Foreskin fibroblast (primary cell): ENCODE measurements at places on chromosomes 3 and 15.
A peak's percentile ranks its signal among the peaks of the same experiment; 100 is the strongest.

- DNase-seq: no peak
Observed at GRCh38 chr3:179921500-179921899, 115.2 kb downstream of the PEX5L start.

DNA sequence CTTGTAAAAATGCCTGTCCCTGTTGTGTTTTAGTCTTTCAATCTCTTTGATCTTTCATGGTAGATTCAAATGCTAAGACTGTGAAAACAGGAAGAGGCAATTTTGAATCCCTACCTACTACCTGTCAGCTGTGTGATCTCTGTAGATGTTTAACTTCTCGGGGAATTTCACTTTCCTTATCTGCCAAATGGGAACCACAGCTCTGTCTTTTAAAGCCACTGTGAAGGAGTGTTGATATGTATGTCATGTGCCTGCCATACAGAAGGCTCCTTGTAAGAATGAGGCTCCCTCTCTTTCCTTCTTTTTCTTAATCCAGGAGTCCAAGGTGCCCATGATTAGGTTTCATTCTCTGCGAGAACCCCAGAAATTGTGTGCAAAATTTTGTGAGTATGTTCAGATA, 139.6 kb upstream of the ADAMTS9 start:
- no peak for DNase-seq

GRCh38 chr3:123884203-123884831, at the start of gene MYLK:
Gene MYLK, minus strand, starts transcription at chr3:123884332. Its CDS starts 90,491 bp downstream, at chr3:123793841.
- peak; percentile 95 for DNase-seq

DNA sequence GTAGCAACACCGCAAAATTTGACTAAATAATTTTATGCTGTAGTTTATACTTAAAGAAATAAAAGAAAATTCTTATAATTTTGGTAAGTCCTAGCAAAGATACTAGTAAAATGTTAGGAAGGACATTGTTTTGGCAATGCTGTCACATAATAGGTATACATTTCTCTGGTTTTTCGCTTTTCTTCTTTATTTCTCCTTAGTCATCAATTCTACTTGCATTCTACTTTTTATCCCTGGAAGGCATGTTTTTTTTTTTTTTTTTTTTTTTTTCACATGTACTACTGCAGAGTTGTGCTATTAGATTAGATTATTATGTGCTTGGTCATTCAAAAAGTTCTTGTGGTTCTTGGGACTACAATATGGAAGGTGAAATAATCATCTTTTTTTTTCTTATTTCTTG, 1421.2 kb downstream of the SI start:
- DNase-seq: no peak

- DNase-seq: no peak
Observed at GRCh38 chr15:46946953-46947352, 770.4 kb upstream of the SEMA6D start.

DNA sequence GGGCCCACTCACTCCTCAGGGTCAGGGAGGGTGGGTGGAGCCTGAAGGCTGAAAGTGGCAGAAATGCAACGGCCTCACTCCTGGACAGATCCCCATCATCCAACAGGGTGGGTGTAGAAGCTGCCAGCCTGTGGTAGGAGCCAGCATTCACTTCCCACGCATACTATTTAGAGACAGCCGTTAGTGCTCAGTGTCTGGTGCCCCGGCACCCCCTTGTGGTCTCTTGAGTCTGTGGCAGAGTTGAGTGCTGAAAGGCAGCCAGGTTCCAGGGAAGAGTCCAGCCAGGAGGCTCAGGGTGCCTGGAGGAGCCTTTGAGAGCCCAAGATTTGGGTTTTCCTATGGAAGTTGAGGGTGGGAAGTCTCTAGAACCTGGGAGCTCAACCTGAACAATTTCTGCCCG, 2.1 kb upstream of the GNAT1 start:
- DNase-seq: peak; percentile 74

DNA sequence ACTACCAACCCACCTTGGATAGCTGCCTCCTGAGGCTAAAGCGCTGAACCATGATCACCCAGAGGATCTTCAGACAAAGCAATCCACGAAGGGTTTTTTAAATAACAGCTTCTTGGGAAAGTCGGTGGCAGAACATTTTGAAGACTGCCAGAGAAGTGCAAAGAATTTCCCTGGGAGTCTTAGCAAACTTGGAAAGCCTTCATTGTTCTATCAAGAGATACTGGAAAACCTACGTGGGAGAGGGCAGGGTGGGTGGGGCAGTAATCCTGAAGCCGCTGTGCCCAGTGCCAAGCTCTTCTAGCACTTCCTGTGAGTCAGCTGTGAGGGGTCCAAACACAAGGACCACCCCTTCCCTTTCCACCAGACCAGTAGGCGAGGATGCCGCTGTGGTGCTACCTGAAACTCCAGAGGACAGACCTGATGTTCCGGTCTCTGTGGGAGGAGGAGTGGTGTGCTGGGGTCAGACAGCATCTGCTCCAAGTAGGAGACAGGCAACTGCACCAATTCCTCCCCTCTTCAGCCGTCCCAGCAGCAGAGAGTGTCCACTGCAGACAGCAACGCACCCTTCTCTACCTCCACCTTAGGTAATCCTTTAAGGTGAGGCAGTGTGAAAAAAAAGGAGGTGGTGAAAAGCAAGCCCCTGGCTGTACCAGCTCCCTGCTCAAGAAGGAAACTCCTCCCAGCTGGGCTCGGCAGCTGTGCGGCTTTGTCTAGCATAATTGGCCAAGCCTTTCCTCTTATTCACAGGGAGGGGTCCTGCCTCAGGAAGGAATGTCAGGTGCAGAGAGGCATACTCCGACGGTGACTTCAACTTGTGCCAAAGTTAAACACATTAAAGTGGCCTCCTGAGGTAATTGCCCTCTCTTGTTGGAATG, 99.0 kb downstream of the TMCC1 start:
- DNase-seq: no peak

- DNase-seq: peak; percentile 84
Observed at GRCh38 chr3:111874177-111874820, 15.2 kb downstream of the PHLDB2 start.

DNA sequence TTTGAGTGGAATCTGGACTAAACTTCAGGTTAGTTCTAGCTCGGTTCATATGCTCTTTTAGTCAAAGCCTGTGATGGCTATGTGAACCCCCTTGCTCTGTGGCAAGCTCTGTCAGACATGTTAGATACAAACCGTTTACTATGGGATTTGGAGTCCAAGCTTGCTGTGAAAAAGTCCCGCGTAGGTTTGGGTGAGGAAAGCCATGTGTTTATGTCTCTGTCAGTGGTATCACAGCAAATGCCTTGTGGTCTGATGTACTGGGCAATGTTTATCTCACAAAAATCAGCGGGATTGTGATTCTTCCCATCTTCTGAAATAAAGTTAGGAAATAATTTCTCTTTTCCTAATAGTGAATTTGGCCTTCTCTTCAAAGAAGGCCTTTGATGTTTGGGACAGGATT, 5.0 kb downstream of the BOC start:
- no peak for DNase-seq

DNA sequence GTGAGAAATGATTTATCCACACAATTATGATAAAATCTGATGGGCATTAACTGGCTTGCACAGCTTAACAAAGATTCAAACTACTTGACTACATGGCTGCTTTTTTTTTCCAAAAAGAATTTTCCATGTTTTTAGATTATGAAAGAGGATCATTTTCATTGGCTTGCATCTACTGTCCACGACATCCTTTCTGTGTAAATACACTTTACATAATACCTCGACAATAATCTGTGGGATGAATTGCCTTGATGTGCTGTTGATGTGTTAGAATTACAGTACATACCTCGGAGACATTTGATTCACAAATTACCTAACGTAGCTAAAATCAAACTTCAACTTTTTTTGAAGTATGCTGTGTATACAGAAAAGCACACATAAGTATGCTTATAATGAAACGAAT, 104.4 kb downstream of the PPP2R3A start:
- DNase-seq: no peak

DNA sequence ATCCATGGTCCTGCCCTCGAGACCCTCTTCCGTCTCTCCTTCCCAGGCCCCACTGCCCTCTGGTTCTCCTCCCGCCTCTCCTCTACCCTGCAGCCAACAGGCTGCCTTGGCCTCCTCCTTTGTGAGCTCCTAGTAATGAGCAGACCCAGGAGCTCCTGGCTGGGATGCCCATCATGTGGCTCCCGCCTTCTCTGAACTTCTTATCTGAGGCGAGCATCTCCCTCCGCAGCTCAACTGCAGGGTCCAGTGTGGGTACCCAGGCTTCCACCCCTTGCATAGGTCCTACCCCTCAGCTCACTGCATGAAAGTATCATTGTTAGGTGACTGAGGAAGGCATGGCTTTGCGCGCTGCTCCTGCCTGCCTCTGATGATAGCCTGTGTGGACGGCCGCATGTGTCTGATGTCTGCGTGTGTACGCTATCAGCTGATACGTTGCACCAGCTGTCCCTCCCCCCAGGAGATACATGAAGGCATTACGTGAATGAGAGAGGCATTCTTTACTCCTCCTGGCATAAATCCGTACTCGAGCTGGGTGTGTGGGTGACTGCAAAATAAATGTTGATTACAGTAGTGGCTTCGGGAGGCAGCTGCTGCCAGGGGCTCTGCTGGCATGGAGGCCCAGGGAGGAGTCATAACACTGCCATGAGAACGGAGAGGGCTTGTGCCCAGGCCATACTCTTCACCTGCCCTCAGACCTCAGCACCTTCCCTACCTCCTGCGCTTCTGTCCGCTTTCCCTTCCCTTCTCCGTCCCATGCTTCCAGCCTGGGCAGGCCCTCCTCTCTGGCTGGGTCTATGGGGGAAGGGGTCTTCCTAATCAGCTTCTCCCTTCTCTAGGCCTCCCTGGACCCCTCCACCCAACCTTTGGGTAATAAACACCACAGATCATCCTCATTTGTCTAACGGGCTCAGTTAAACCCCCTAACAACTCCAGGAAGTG, 48.8 kb downstream of the ZNF710 start:
- DNase-seq: no peak

DNA sequence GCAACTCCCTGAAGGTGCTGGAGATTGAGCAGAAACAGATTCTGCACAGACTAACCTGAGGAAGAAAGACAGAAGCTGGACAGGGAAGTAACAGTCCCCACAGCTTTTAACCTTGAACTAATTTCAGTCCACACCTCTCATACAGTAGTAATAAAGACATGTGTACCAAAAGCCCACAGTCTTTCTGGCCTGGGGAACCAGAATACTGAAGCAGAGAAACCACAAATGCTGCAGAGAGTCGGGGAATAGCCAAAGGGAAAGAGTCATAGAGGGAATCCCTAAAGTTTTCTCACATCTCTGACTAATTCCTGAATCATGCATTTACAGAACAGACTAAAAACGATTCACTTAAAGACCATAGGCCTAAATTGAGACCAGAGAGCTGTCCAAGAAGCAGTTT, 503.4 kb upstream of the NECTIN3 start:
- DNase-seq: peak; percentile 88

GRCh38 chr3:17115186-17115585, 230.4 kb downstream of the PLCL2 start:
- no peak for DNase-seq

DNA sequence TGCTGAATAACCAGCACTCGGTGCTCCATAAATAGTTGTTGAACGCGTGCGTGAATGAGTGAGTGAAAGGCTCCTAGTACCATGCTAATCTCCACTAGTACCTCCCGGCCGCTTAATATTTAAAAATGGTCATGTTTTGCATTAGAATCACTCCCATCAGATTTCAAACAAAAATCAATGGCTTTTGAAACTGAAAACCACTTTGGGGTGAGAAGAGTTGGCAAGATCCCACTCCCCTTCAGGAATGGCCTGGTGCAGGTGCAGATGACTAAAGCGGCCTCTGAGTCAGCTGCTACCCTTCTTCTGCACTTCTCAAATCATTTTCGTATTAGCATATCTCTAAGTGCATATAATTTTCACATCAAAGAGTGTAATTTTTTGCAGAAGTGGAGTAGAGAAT, 425.3 kb upstream of the PROK2 start:
- DNase-seq: no peak

DNA sequence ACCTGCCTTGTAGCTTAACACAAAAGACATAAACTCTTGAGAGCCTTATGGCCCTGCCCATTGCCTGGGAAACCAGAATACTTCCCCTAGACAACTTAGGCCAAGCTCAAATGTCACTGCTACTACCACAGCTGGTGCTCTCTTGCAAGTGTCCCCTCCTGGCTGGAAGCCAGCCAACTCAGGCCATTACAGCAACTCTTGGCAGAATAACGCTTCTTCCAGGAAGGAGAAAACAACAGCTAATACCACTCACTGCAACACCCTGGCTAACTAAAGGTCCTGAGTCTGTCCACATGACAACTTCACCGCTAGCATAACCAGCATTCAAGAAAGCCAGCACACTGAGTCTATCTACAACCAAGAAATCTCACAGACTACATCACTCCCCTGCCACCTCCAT, 5.1 kb upstream of the B4GALT4 start:
- no peak for DNase-seq

- DNase-seq: no peak
Observed at GRCh38 chr3:53823956-53824657, 22.1 kb downstream of the CHDH start.

DNA sequence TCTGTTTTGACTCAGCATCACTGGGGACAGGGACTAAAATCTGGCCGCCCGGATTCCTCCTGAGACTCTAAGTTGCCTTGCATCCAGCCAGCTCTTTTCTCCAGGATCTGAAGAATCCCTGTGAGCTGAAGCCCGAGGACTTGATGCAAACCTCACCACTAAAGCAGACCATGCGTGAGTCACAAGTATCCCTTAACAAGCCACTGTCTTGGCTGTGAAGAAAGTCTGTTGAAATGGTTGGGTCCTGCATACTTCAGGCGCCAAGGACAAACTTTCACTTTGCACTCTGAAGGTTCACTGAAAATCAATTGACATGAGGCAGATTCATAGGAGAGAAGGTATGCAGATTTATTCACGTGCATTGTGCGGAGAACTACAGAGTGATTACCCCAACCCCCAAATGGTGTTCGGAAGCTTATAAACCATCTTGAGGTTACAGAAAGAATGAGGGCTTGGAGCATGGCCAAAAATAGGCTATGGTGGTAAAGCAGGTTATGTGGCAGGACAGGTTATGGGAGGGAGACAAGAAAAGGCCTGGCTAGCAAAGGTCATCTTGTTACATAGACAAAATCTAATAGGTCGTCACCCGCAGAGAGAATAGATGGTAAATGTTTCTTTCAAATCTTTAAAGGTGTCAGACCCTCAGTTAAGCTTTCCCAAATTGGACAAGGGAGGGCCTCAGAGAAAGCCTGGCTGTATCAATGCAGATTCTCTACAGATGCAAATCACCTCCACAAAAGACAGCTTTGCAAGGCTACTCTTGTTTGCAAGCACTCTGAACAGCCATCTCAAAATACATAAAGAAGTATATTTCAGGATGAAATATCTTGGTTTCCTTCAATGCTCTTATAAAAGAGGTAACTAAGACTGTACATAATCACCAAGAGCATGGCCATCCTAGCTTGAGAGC, 126.3 kb upstream of the PLAAT1 start:
- no peak for DNase-seq

DNA sequence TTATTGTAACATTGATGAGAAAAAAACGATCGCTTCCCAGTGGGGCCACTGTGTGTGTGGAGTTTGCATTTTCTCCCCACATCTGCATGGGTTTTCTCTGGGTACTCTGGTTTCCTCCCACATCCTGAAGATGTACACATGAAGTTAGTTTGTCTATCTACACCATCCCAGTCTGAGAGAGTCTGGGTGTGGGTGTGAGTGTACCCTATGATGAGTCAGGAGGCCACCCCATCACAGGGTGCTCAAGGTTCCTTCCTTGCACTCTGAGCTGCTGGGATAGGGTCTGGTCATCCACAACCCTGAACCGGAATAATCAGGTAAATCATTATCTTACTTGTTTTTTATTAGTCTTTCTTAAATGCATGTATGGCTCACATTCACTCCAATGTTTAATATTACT, 457.1 kb downstream of the NTRK3 start:
- DNase-seq: no peak

- DNase-seq: no peak
Observed at GRCh38 chr3:15399970-15400369, 27.4 kb downstream of the METTL6 start.
